NCI-H2029 treated with DMSO at 0.1 percent for 48 hours (cell line): ENCODE measurements at places on chromosomes 5 and 9.

DNA sequence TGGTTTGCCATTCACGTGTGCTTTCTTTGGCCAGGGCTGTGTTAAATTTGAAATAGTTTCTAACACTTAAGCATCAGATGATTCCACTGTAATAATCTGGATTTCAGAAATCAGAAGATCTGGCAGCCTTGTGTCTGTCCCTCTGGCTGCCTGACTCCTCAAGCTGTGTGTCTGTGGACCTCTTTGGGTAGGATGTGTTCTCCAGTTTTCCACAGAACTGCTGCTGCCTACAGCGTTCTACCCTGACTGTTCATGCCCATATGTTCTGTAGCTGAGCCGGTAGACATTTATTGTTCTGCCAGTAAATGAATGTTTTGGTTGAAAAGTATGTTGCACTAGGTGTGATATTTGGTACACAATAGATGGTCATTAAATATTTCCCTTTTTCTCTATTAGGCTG is 81.3 kb downstream of the SH3GL2 start:
- no peak for DNase-seq

GRCh38 chr9:78547831-78548230 is 250.9 kb downstream of the PSAT1 start:
- DNase-seq = no peak

- DNase-seq = no peak
These were observed 5.5 kb downstream of the PDCL start for GRCh38 chr9:122822938-122823337.

GRCh38 chr5:55817030-55817429 is 34.1 kb upstream of the IL31RA start:
- no peak for DNase-seq

GRCh38 chr5:180704362-180704761 is 35.5 kb downstream of the OR2Y1 start:
- no peak for DNase-seq

DNA sequence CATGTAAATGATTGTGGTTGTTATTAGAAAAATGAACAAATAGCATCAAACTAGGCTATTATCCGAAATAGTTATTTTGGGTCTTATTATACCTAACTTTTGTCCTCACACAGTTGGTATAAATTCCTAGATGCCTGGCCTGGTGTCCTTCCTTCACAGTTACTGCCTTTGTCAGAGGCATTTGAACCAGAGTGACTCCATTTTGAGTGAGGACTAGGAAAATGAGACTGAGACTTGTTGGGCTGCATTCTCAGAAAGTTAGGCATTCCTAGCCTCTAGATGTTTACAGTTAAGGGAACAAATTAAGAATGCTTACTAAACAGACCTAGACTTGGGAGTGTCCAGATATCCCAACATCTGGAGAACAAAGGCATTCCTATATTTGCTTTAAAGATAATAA is 283.5 kb upstream of the C9orf72 start:
- no peak for DNase-seq

- DNase-seq = no peak
These were observed 108.7 kb upstream of the MPDZ start for GRCh38 chr9:13388157-13388556.

DNA sequence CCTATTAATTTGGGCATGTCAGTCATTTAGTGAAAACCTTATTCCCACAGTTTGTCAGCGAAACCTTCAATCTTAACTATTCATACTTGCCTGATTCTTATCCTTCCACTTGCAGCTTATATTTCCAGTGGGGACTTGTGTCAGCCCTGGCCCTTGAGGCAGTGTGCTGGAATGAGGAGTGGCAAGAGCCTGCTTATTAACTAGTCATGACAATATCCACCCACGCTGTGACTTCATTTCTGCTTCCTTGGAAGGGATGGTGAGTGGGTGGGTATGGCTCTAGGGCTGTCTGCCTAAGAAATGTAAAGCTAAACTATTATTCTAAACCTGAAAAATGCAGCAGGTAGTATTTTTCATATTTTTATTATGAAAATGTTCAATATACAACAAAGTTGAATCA is 34.0 kb upstream of the LURAP1L start:
- DNase-seq = no peak

DNA sequence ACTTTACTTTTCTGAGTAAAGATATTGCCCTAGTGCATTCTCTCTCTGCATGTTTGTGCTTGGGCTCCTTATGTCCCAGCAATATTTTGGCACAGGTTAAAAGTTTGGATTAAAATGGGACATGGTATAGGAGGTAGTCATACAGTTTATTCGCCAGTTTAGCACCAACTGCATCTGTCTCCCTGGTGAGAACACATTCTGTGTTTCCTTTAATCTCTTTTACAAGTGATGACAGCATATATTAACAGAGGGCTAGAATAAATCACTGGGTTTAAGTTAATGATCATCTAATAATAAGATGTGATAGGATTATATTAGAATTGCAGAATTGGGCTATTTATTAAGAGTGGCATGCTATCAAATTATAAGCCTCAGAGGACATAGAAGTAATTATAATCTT is 550.1 kb downstream of the LRRC70 start:
- no peak for DNase-seq

GRCh38 chr5:4720831-4721230 is 419.3 kb upstream of the ADAMTS16 start:
- DNase-seq = no peak

- no peak for DNase-seq
These were observed 982.0 kb upstream of the ARRDC3 start for GRCh38 chr5:92364986-92365550.

- no peak for DNase-seq
These were observed 116.5 kb downstream of the PIK3R1 start for GRCh38 chr5:68332080-68332451.

DNA sequence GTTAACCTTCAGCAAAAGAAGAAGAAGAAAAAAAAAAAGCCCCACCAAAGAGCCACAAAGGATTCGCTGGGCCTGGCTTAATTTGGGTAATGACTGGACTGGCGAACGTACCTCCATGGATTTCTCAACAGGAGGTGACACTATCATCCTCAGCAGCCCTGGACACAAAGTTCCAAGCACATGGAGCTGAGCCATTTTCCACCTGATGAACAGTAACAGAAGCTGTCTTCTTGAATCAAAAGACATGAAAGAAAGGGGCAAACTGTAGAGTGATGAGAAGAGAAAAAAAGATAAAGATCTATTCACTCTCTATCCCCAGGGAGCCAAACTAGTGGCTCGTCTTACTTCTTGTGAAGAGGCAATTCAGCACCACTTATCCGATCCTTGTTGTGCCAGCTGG is 150.2 kb upstream of the TRPM3 start:
- DNase-seq = no peak

DNA sequence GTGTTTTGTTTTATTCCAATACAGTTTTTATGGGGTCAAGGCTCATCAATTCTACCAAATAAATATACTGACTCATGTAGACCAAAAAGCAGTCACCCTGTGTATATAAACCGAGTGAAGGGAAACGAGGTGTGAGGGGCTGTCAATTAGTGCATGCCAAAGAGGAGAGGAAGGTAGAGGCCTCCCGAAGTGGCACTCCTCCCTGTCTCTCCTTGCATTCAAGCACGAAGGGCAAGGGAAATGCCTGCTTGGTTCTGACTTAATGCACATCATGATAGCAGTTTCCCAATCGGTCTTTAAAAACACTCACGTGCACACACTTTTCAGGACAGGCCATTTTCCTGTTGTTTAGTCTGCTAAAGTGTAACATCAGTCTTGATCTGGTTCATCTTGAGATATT is 125.6 kb upstream of the SLCO6A1 start:
- DNase-seq = no peak

DNA sequence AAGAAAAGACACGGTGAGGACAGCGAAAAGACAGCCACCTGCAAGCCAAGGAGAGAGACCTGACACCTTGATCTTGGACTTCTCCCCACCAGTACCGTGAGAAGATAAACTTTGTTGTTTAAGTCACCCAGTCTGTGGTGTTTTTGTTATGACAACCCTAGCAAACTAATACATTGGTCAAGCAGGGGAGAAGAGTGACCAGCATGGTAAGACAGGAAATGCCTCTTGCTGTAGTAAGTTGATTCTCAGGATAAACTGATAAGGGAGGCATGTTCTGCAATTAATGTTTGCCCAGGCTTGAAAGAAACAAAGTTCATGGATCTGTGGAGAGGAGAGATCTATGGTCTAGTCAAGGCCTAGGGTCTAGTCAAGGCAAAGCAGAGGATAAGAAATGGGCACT is 801.2 kb downstream of the MAT2B start:
- no peak for DNase-seq

DNA sequence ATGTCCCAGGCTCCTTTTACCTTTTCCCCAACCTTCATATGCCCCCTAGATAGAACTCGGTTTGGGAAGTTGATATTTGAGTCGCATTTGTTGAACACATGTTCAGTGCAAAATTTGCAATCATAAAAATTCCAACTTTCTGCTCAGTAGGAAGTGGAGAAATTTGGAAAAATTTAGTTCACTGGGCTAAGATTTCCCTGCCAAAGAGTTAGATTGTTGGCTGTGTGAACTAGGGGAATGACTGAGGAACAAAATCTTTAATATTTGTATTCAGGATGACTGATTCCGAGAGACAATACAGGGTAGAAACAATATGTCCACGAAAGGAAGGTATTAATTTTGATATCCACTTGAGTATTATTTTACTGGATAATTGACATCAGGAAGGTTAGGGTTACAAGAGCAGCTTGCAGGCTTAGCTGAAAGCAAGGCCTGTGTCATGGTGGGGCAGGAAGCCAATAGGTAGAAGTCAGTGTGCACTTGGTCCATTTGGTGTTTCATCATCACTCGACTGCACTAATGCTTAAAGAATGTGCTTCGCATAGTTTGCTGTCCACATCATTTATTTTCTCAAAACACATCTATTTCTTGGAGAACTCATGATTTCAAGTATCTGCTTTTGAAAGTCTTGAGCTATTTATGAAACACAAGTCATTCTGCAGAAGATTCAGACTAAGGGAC is 59.4 kb upstream of the GNA14 start:
- no peak for DNase-seq

DNA sequence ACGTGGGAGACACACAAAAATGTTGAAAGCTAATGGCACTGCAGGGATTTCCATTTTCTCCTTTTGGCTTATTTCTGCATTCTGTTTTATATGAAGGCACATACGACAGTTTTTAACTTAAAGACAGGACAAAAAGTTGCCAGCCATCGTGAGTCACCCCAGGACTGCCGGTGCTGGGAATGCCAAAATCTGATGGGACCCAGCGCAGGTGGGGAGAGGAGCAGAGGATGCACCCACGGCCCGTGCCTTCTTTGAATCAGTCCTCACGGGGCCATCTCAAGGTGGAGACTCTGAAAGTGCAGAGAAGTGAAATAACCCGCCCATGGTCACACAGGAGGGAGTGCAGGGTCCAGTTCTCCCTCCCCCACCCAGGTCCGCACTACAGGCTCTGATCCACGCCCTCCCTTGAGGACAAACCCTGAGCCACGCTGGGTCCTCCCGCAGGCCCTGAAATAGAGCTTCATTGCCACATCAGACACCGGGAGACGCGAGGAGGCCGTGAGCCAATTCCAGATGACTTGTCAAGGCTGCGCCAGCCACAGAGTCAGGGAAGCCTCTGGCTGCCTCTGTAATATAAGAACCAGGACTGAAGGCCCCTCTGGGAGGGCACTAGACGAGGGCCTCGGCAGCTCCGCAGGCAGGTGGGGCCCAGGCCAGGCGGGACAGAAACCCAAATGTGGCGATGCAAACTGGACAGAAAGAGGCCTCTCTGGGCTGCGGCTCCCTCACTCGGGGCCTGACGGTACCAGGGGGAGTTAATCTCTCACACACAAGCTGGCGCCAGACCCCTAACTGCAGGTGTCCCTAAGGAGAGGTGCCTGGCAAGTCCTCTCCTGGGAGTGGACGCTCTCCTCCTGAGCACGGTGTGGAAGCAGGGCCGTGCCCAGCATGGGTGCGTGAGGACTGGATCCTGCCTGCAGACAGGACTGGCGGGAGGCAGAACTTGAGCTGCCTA is 22.9 kb downstream of the ADAMTS2 start:
- DNase-seq = no peak

DNA sequence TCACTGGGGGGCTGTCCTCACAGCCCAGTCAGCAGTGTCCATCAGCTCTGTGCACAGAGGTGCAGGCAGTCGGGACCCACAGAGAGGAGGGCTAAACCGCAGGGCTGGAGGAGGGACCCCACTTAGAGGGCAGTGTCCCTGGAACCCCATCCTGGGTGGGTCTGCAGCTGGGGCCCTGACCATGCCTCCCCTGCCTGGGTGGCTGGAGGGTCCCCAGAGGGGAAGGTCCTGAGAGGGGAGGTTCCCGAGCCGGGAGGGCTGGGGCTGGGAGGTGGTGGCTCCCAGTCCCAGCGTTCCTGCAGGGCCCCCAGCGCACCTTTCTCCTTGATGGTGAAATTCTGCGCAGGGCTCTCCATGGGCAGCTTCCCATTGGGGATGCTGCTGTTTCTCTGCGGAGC is 32.7 kb downstream of the EXOC3 start:
- no peak for DNase-seq

DNA sequence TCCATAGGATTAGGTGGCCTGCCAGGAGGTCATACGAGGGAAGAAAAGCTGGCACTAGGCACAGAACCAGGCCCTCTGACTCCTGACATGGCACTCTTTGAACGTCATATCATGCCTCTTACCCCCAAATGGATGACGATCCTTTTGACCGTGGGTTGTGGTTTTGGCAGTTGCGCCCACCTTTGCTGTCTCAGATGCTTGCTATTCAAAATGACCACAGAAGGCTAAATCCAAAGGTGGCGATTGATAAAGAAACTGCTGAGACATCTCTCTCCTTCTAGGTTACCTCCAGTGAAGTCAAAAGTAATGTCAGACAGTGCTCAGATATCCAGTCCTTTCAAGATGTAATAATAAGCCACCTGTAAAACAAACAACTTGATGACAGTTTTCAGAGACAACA is 385.0 kb downstream of the EFNA5 start:
- no peak for DNase-seq
